Fibroblast of pulmonary artery (primary cell): ENCODE measurements at places on chromosomes 2 and 18.

- peak; percentile 87 for DNase-seq
Observed at GRCh38 chr18:59056706-59057492, 82.8 kb upstream of the SEC11C start.

GRCh38 chr18:59238385-59238784, 18.4 kb downstream of the GRP start:
- no peak for DNase-seq

DNA sequence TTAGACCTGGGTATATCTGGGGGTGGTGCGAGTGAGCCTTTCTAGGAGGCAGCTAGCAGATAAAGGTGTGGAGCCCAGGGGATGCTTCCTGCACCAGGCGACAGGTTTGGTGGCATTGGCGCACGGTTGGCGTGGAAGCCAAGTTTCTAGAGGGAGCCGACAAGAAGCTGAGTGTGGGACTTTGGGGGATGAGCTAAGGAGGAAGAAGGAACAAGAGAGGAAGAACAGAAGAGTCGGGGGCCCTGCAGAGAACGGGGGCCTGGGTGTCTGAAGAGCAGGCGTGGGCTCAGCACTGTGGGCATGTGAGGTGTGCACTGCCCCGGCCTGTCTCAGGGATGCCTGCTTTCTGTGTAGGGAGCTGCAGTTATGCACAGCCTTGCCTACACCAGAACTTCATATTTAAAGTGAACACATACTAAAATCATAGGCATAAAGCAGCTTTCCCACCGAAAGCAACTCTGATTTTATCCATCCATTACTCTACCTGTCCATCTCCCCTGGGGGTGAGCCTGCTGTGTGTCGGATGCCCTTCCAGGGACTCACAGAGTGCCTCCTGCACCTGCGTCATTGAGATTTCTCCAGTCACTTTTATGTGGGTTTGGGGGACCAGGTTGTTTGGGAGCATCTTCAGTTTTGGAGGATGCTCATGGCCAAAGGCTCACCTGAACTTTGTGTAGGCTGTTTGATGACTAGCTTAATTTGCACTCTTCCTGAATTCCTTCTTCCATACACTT, 149.7 kb downstream of the LDLRAD4 start:
- DNase-seq: no peak

- no peak for DNase-seq
Observed at GRCh38 chr2:137675584-137676327, 288.5 kb upstream of the HNMT start.

- DNase-seq: no peak
Observed at GRCh38 chr2:145253492-145253891, 733.6 kb upstream of the ZEB2 start.

GRCh38 chr2:8125741-8126711, 555.8 kb upstream of the ID2 start:
- peak; percentile 90 for DNase-seq

DNA sequence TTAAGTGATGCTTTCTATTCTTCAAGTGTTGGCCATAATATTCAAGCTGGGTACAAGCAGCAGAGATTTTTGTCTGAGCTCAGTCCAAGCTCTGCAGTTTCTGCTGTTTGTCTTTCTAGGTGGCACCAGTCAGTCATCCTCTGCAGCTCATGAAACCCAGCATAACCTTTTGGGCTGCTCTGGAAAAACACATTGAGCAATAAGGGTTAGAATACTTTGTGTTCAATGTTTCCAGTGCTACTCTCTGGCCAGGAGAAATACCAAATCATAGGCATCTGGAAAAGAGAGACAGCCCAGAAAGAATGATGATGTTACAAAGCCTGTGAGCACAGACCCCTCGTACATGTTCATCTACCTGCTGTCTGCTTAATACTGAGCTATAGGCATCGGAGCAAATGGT, 19.5 kb upstream of the WIPF1 start:
- DNase-seq: no peak

DNA sequence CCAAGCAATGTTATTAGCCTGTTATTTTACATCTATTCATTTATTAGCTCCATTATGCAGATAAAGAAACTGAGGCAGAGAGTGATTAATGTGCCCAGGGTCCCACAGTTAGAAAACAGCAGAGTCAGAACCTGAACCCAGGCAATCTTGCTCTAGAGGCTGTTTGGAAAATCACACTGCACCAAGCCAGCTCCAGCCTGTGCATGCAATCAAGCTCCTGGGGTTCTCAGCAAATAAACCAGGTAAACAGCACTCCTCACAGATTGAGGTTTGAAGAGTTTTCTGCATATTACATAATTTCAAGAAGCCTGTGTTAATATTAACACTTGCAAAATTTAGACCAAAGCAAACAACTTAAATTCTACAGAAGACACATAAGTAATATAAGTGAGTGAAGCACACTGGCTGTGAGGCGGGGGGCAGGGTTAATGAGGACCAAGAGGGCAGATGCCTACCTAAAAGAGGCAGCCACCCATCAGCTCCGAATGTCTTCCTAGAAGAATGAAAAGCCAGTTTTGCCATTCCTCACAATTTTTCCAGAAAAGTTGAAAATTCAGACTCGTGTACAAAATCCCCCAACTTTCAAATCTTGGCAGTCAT, 35.4 kb downstream of the CACNB4 start:
- DNase-seq: no peak

- DNase-seq: no peak
Observed at GRCh38 chr18:36427369-36427768, 129.9 kb downstream of the FHOD3 start.

DNA sequence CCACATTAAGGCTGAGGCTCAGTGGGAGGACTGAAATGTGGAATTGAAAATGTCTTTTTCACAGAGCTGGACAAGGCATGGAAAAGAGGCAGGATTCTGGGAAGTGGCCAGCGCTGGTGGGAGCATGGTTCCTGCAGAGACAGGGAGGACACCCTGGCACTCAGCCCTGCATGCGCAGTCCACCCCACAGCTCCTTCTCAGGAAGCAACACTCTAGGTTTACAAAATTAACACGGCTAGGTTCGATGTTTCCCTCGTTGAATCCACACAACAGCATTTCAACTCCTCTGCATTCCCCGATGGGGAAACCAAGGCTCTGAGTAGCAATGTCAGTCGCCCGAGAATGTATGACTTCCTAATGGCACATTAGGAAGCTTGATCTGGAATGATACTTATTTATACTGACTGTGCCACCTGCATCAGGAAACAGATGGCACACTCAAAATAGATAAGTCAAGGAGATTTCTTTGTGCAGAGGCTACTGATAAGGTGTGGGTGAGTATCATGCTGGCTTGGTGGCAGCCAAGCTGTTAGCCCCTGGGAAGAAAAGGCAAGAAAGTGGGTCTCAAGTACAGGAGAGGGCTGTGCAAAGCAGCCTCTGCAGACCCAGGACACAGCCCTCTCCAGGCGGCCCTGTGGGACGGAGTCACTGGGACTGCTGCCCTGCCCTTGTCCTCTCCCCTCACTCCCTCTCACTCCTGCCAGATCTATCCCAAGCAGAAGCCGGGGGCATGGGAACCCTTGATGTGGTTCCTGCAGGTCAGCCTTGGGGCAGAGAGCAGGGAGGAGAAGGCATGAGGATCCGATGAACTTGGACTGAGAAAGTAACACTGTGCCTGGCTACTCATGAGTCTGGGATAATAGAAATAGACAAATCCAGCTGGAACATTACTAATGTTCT, 158.4 kb upstream of the FHL2 start:
- peak; percentile 21 for DNase-seq

DNA sequence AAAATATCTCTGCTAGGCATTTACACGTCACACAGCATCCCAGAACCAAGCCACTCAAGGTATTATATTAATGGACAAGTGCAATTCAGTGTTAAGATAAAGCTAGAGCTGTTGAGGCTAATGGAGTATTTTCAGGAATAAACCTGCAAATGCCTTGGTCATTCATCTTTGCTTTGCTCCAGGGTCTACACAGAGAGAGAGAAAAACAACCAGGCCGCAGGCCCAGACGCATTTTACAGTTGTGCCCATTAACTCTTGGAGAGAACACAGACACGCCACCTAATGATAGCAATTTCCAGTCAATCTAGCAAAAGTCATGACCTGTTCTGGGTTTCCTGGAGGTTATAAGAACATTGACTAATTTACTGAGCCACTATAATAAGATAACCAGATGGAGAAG, 829.3 kb downstream of the LRRTM4 start:
- DNase-seq: no peak

- no peak for DNase-seq
Observed at GRCh38 chr2:194745557-194746146, 911.4 kb upstream of the SLC39A10 start.

GRCh38 chr2:205644018-205644417, 38.3 kb upstream of the NRP2 start:
- no peak for DNase-seq

DNA sequence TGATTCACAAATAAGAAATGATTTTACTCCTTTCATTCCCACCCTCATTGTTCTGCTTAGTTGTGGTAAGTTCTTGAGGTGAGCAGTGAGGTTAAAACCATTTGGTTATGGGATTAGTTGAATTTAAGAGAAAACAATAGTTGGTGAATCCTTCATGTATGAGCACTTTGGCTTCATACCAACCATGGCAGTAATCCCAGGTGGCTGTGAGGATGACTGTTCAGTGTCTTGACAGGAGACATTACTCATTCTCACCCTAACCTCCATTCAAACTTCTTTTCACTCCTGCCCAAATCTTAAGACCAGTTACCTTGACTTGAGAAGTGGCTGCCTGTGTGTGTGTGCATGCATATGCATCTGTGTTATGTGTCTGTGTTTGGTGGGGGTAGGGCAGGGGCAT, 143.1 kb downstream of the SETBP1 start:
- DNase-seq: peak; percentile 49

- DNase-seq: no peak
Observed at GRCh38 chr2:204183608-204184007, 247.0 kb downstream of the ICOS start.

- DNase-seq: no peak
Observed at GRCh38 chr2:39686456-39686855, 20.7 kb downstream of the TMEM178A start.

GRCh38 chr2:158967114-158967730, 1.2 kb upstream of the TANC1 start:
- DNase-seq: no peak

GRCh38 chr2:203326356-203326755, 1.8 kb upstream of the ABI2 start:
- no peak for DNase-seq

DNA sequence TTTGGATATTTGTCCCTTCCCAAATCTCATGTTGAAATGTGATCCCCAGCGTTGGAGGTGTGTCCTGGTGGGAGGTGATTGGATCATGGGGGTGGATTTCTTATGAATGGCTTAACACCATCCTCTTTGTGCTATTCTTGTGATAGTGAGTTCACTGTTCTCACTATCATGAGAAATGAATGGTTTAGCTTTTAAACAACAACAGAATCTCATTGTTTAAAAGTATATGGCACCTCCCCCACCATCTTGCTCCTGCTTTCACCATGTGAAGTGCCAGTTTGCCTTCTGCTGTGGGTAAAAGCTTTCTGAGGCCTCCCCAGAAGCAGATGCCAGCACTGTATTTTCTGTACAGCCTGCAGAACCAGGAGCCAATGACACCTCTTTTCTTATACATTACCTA, 38.1 kb downstream of the KIAA1328 start:
- no peak for DNase-seq

GRCh38 chr2:13745330-13745729, 887.2 kb upstream of the LRATD1 start:
- no peak for DNase-seq

DNA sequence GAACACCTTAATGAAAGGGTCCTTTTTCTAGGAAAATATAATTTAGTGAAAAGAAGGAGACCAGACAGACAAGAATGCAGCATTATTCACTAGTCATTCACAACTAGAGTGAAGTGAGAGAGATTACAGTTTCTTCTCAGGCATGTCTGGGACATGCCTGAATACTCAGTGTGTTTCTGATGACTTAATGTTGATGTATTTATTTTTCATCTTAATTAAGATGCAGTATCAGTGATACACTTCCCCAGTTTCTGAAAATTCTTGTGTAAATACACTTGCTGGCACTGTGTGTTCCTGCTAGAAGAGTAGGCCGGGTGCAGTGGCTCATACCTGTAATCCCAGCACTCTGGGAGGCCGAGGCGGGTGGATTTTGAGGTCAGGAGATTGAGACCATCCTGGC, 143.6 kb downstream of the MYO3B start:
- DNase-seq: no peak

DNA sequence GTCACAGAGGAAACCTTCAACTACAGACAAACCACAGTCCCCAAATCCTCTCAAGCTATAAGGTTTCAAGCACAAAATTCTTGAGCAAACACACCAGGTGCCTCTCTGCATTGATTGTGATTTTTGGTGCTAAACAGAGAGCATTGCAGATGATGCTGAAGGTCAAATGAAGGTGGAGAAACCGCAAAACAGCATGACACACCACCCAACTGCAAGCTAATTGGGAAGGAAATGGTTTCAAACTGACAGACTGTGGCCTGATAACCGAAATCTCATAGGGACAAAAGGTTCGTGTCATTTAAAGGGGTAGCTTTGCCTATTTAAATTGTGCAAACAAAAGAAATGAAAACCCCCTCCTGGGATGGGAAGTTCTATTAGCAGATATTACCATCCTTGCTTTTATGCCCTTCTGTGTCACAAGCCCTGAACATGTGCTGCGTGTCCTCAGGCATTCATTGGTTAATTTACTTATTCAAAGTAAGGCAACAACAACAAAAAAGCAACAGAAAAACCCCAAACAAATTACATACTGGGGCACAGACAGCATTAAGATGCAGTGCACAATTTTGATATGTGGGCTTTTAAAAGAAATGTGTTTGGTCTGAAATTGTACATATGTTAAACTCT, 154.9 kb downstream of the AQP4 start:
- no peak for DNase-seq

GRCh38 chr2:176284461-176285049, 15.3 kb downstream of the MTX2 start:
- DNase-seq: no peak

DNA sequence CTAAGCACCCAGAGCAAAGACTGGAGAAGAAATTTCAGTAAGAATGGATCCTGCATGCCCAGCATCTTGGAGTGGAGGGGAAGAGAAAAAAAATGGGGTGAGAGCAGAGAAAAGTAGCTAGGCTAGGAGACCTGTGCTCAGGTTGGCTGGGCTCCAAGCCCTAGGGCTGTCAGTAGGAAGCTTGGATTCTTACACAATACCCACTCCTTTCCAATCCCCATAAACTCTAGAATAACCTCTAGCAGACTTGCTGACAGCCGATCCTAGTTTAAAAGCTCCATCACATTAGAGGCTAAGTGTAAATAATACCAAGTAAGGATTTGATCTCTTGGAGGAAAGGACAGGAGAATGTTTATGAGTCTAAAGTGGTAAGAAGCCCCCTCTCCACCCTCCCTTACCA, 46.2 kb upstream of the NABP1 start:
- DNase-seq: peak; percentile 84
